ENCODE measurements at places on chromosomes 4 and X.

- peak; percentile 77 for DNase-seq
Observed at GRCh38 chr4:13548984-13549546, 4.8 kb upstream of the NKX3-2 start.

DNA sequence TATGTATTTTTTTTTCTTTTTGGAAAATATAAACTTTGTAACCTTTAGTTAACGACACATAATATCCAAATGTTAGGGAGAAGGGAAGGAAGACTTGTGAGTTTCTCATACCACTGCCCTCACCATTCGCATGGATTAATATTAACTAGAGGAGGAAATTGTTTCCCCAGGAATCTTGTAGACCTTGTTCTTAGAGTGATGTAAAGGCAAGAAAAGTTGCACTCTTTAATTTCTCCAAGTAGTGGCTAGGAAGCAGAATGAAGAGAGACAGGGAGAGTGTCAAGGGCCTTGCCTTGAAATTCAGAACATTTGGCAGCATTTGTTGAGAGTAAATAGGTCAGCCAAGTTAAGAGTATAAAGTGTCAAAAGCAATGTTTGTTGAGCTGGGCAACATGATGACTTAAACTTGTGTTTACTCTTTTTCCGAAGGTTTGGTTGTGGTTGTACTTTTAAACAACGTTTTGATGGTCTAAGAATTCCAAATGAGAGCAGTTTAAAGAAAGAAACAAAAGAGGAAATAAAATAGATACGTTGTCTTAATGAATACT, 105.7 kb downstream of the TENM3 start:
- DNase-seq = no peak

GRCh38 chr4:109875106-109875505, 27.2 kb downstream of the LRIT3 start:
- DNase-seq = no peak

- peak; percentile 71 for DNase-seq
Observed at GRCh38 chrX:49915361-49916222, 6.8 kb upstream of the CLCN5 start.

DNA sequence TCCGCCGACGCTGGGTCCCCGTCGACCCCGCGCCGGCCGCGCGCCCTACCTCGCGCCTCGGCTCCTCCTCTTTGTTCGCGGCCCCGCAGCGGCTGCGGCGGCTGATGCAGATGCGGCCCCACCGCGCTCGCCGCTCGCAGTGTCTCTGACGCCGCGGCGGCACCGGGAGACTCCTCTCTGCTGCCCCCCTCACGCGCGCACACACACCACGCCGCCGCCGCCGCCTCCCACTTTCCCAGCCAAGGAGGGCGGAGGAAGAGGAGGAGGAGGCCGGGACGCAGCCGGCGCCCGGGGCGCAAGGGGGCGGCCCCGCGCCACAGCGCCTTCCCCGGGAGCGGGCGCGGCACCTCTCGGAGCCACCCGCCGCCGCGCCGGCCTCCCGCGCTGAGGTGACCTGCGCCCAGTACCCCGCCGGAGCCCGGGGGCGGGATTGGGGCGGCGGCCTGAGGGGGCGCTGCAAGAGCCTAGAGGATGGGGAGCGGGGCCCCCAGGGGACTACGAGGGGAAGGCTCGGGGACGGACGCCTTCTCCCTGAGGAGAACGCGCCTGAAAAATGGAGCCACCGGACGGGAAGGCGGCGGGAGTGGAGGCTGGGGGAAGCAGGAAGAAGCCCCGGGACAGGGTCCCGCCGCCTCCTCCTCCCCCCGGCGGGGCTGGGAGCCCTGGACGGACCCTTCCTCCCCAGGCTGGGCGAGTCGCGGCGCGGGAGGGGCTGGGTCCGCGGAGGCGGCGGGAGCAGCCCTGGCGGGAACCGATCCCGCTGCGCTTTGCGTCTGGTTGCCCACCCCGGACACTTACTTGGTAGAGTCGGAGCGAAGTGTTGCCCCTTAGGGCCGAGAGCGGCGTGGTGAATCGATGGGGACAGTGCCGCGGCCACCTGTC, at the start of gene SH3RF1:
Gene SH3RF1, minus strand, starts transcription at position 147 of the 882 bp plus-strand sequence. CDS start 1,744 bp downstream, outside the sequence.
- peak; percentile 65 for DNase-seq

- DNase-seq = no peak
Observed at GRCh38 chrX:6041630-6042029, 187.0 kb downstream of the NLGN4X start.

- no peak for DNase-seq
Observed at GRCh38 chr4:6806924-6807626, 24.5 kb downstream of the KIAA0232 start.

DNA sequence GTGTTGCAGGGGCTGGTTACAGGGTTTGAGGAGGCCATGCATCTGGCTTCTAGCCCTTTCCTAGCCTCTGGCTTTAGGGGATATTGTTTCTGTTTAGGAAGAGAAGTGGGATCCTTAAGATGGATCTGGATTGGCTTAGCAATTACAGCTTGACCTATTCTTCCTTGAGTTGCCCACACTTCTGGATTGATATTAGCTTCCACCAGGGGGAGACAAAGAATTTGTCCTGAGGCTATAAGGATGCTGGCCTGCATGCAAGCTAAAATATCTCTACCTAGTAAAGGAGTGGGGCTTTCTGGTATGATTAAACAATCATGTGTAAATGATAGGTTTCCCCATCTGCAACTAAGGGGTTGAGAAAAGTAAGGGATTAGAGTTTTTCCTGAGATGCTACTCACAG, 117.2 kb downstream of the TEX13C start:
- DNase-seq = no peak

GRCh38 chr4:160826339-160826679, 1337.5 kb downstream of the FSTL5 start:
- DNase-seq = no peak

GRCh38 chr4:11428899-11429698, 405 bp upstream of the HS3ST1 start:
- peak; percentile 61 for DNase-seq

- no peak for DNase-seq
Observed at GRCh38 chr4:54265366-54265765, 36.3 kb downstream of the PDGFRA start.

GRCh38 chrX:19840899-19841648, 46.3 kb downstream of the SH3KBP1 start:
- DNase-seq = peak; percentile 74

GRCh38 chr4:158962393-158962792, 140.5 kb upstream of the RAPGEF2 start:
- no peak for DNase-seq

GRCh38 chrX:123975180-123975579, 13.7 kb downstream of the STAG2 start:
- DNase-seq = no peak

DNA sequence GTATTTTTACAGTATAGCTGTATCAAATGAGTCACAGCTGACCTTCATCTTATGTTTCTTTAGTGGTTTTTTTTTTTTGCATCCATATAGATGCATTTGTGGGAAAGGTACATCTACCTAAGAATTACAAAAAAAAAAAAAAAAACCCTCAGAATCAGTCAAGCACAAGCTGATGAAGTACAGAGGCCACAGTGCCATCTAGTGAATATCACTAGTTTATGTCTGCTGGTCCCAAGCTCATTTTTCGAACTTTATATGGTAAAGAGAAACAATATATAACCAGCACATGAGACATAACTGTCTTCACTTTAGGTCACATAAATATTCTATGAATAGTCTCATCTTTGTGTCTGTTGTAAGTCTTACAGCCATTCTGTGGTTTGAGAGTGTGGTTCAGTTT, 220.1 kb downstream of the DLG3 start:
- DNase-seq = no peak

GRCh38 chr4:153151535-153152455, 52.4 kb upstream of the TRIM2 start:
- no peak for DNase-seq

- DNase-seq = no peak
Observed at GRCh38 chr4:2075171-2075986, 16.3 kb downstream of the NAT8L start.

DNA sequence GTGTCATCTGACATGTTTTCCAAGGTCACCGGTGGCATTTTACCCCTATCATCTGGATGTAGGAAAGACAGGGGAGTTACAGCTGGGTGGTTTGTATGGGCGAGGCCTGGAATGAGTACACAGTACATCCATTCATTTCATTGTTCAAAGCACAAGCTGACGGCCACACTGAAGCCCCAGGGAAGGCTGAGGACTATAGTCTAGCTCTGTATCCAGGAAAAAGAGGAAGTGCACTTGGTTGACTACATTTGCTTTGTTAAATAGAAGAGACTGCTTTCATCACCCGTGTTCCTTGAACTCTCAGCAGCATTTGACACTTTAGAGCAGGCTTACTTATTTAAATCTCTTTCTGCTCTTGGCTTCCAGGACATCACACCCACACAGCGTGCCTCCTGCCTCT, 1041.0 kb upstream of the TENM3 start:
- DNase-seq = no peak

- DNase-seq = no peak
Observed at GRCh38 chr4:146585761-146586333, 52.8 kb upstream of the POU4F2 start.

Data from natural killer cell treated with Interleukin-12 subunit alpha and Interleukin-12 subunit beta and Interleukin-15 and Interleukin-18, amount 100 ng/mL, for 72 hours (primary cell).